Ascending aorta (tissue), 2 donors: ENCODE measurements at places on chromosomes 6 and 20.

DNA sequence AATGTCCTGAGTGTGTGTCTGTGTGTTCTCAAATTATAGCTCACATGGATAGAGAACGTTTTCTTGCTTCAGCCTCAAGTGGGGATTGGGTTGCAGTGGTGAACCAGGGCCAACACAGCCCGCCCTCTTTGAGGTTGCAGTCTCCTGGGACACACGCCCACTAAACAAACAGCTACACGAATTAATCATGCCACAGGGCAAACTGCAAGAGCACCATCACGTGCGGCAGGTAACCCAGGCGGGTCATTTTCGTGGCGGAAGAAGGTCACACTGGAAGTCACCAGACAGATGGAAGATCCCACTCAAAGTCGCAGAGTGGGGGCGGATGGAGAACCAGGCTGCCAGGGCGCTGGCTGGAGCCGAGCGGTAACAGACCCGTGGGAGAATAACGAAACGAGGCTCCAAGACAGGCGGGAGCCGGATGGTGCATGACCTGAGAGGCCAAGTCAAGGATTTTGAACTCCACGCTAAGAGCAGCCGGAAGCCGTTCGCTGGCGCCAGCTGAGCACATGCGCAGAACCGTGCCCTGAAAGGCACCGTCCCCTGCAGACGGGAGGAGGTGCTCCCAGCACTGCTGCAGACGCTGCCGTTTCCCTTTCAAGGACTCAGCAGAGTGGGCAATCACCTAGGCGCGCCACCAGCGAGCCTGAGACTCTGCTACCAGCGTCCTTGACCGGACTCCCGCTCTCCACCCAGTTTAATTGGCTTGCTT lies 10.7 kb downstream of the DLL1 start:
- H3K27ac ChIP-seq, result no peak overlapping the region
- H3K27me3 ChIP-seq, result no peaks in the 10 kb centered on the region
- H3K4me1 ChIP-seq, result no peaks in the 10 kb centered on the region
- peak overlapping the region; percentile 61 for H3K4me3 ChIP-seq
- DNase-seq, result no peak

DNA sequence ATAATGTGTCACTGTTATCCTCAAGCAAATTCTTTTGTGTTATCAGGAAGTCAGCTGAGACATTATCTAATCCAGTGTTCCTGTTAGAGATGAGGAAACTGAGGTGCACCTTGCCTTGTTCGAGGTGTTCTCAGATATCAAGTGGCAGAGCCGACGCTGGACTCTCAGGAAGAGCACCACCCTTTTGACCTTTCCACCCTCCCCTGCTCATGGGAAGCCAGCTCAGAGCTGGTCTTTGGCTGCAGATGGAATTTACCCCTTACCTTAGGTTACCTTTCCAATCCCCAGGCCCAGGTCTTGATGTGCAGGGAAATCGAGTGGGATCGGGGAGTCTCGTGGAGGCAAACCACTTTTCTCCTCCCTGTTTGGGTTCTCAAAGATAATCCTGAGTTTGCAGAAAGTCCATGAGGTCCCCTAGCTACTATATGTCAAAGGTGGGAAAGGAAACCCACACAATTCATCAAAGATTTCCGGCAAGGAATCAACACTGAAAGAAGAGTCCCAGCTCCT lies 62.9 kb upstream of the PIM1 start:
- H3K36me3 ChIP-seq, result no peaks in the 10 kb centered on the region
- peaks cover 11% of the 10 kb centered on the region for H3K4me1 ChIP-seq
- no peak for DNase-seq

DNA sequence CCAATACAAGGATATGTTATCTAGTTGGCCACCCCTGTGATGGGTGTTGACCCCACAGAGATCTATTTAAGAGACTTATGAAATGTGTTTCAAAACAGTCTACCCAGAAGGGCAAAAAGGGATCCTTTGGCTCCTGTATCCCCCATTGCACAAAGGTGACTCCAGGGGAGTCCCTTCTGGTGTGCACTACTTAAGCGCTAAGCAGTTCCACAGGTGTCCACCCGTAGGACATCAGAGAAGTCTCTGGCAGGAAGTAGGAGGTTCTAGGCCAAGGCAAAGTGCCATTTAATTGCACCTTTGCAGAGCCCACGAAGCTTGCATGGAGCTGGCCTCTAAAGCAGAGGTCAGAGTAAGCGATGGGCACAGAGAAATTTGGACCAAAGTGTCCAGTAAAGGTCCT lies 147.7 kb downstream of the MRPL14 start:
- H3K27me3 ChIP-seq, result no peaks in the 10 kb centered on the region
- DNase-seq, result no peak
- H3K27ac ChIP-seq, result no peak overlapping the region
- H3K4me1 ChIP-seq, result no peaks in the 10 kb centered on the region
- no peak overlapping the region for H3K4me3 ChIP-seq
- no peaks in the 10 kb centered on the region for H3K36me3 ChIP-seq

- DNase-seq, result no peak
- no peak overlapping the region for H3K27ac ChIP-seq
- no peaks in the 10 kb centered on the region for H3K36me3 ChIP-seq
These were observed 5.6 kb upstream of the R3HDML start for GRCh38 chr20:44331201-44331600.

DNA sequence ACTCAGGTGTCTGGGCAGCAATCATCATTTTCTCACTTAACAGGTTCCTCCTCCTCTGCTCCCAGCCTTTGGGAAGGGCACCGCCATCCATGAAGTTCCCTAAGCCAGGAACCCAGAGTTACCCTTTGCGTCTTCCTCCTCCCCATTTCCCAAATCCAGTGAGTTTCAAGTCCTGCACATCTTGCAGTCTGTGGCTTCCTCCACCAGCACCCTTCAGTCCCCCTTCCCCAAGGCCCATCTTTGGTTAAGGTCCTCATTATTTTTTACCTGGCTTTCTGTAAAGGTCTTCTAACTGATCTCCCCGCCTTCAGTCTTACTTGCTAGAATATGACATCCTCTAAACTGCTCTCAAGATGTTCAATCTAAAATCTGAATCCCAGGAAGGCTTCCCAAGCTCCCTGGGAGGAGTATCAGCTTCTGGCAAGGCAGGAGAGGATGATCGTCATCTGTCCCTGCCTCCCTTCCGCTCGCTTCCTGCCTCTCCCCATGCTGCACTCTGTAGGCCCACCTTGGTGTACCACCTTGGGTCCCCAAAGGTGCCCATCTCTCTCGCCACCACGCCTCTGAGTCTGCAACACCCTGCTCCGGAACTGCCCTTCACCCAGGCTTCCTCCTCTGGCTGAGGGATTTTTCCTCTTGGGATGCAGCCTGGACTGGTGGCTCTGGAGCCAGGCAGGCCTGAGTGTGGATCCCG lies 11.4 kb upstream of the DUSP22 start:
- H3K27ac ChIP-seq, result no peak overlapping the region
- H3K4me3 ChIP-seq, result no peak overlapping the region
- H3K36me3 ChIP-seq, result no peaks in the 10 kb centered on the region
- no peak for DNase-seq

DNA sequence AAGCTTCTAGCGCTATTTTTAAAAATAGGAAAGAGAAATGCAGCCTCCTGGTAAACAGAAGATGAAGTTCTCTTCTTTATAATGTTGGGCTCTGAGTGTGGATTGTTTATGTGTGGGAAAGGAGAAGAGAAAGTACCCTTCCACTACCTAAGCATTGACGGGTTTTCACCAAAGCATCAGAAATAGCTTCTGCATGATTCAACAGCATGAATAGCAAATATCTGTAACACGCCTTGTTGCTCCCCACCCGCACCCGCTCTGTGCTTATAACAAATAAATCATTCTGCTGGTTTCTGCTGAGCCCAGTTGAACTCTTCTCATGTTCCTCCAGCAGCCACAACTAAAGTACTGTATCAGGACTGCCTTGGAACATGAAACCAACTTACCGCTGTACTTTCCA lies 20.7 kb downstream of the TXLNB start:
- H3K27me3 ChIP-seq, result no peaks in the 10 kb centered on the region
- H3K27ac ChIP-seq, result no peak overlapping the region
- no peak for DNase-seq
- H3K4me3 ChIP-seq, result no peak overlapping the region
- peaks cover 3% of the 10 kb centered on the region for H3K4me1 ChIP-seq

GRCh38 chr6:134676307-134677281 lies 273.3 kb downstream of the ALDH8A1 start:
- H3K27ac ChIP-seq, result no peak overlapping the region
- no peaks in the 10 kb centered on the region for H3K36me3 ChIP-seq
- no peak for DNase-seq
- H3K27me3 ChIP-seq, result no peaks in the 10 kb centered on the region
- H3K4me1 ChIP-seq, result no peaks in the 10 kb centered on the region
- H3K4me3 ChIP-seq, result no peak overlapping the region

DNA sequence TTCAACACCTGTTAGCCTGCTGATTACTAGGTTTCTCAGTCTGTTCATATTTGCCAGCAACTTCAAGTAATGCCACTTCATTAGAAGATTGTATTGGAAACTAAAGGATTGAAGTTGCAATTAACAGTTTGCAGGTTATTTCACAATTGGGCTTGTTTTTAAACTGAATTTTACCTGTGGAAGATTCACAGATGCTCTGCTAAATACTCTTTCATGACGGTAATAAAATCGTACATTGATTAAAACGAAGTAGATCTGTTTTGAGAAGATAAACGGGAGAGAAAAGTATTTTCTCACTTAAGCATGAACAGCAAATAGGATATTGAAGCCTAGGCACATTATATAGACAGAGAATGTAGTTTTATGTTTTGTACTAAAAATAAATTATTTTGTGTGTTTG lies 1.6 kb downstream of the RNF182 start:
- no peak for DNase-seq
- no peaks in the 10 kb centered on the region for H3K36me3 ChIP-seq
- H3K27me3 ChIP-seq, result peaks cover 9% of the 10 kb centered on the region
- H3K4me3 ChIP-seq, result no peak overlapping the region

GRCh38 chr6:163775313-163775712 lies 360.8 kb downstream of the QKI start:
- H3K4me1 ChIP-seq, result no peaks in the 10 kb centered on the region
- H3K4me3 ChIP-seq, result no peak overlapping the region
- no peak for DNase-seq

DNA sequence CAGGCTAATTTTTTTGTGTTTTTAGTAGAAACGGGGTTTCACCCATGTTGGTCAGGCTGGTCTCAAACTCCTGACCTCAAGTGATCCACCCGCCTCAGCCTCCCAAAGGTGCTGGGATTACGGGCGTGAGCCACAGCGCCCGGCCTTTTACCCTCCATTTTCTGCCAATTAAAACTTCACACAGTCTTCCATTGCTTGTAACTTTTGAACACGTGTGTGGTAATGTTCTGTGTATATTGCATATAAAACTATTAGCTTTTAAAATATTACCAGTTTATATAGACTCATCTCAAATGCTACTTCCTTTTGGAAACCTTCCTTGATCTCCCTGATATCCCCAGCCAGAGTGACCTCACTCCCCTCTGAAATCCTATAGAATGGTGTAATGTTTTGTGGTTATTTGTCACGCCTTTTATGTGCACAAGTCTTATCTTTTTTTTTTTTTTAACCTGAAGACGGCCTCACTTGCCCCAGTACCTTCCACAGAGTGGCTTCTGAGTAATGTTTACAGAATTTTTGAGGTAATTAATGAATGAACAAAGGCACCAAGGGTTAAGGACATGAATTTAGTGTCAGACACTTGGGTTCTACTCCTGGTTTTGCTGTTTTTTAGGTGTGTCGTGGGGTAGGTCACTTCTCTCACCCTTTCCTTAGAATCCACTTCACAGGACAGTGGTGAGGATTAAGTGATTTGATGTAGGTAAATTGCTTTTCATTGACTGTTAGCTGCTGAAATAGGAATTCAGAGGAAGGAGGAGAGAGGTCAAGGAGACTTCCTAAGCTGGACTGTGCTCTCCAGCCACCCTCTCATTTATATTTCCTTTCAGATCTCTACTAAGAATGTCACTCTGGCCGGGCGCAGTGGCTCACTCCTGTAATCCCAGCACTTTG lies 11.2 kb upstream of the MMP24 start:
- DNase-seq, result no peak
- H3K36me3 ChIP-seq, result peaks cover 27% of the 10 kb centered on the region
- no peaks in the 10 kb centered on the region for H3K27me3 ChIP-seq
- H3K4me1 ChIP-seq, result no peaks in the 10 kb centered on the region

GRCh38 chr6:73519926-73520687 lies 725 bp downstream of the EEF1A1 start:
- no peaks in the 10 kb centered on the region for H3K27me3 ChIP-seq
- H3K4me3 ChIP-seq, result peak overlapping the region; percentile 78
- peaks cover 15% of the 10 kb centered on the region for H3K4me1 ChIP-seq
- H3K27ac ChIP-seq, result peak overlapping the region; percentile 100

DNA sequence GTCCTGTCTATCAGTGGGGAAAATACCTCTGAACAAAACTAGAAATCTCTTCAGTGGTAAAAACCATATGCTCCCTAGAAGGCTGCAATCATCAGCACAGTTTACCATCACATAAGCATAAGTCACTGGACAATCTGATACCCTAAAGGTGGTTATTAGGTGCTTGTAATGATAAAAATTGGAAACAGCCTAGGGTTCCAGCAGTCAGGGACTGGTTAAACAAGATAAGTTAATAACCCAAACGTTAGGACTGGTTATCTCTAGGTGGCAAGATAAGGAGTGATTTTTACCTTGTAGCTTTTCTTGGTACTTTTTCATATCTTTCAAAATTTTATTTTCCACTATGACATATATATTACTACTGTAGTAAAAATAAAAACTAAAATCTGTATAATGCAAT lies 11.0 kb downstream of the ECI2 start:
- no peaks in the 10 kb centered on the region for H3K4me1 ChIP-seq
- H3K36me3 ChIP-seq, result peaks cover 63% of the 10 kb centered on the region
- no peak overlapping the region for H3K27ac ChIP-seq
- DNase-seq, result no peak

GRCh38 chr6:42819803-42820511 lies 38.1 kb downstream of the BICRAL start:
- H3K4me3 ChIP-seq, result no peak overlapping the region
- peaks cover 18% of the 10 kb centered on the region for H3K36me3 ChIP-seq
- no peak for DNase-seq
- peak overlapping the region; percentile 77 for H3K27ac ChIP-seq
- no peaks in the 10 kb centered on the region for H3K4me1 ChIP-seq

GRCh38 chr6:108798670-108799353 lies 49.4 kb upstream of the ARMC2 start:
- no peaks in the 10 kb centered on the region for H3K36me3 ChIP-seq
- H3K27me3 ChIP-seq, result no peaks in the 10 kb centered on the region
- no peaks in the 10 kb centered on the region for H3K4me1 ChIP-seq
- H3K27ac ChIP-seq, result no peak overlapping the region
- H3K4me3 ChIP-seq, result no peak overlapping the region
- no peak for DNase-seq

- DNase-seq, result no peak
- no peaks in the 10 kb centered on the region for H3K36me3 ChIP-seq
- H3K4me3 ChIP-seq, result no peak overlapping the region
- no peaks in the 10 kb centered on the region for H3K27me3 ChIP-seq
- H3K4me1 ChIP-seq, result no peaks in the 10 kb centered on the region
- no peak overlapping the region for H3K27ac ChIP-seq
These were observed 592.8 kb upstream of the CDH4 start for GRCh38 chr20:60659240-60659639.

GRCh38 chr6:84432619-84433018 lies 205.2 kb upstream of the CEP162 start:
- no peak overlapping the region for H3K4me3 ChIP-seq
- H3K36me3 ChIP-seq, result no peaks in the 10 kb centered on the region
- H3K4me1 ChIP-seq, result no peaks in the 10 kb centered on the region
- no peak for DNase-seq
